Activated naive CD4-positive, alpha-beta T cell treated with anti-CD3 and anti-CD28 coated beads for 36 hours (primary cell): ENCODE measurements at places on chromosomes 16 and 17.

DNA sequence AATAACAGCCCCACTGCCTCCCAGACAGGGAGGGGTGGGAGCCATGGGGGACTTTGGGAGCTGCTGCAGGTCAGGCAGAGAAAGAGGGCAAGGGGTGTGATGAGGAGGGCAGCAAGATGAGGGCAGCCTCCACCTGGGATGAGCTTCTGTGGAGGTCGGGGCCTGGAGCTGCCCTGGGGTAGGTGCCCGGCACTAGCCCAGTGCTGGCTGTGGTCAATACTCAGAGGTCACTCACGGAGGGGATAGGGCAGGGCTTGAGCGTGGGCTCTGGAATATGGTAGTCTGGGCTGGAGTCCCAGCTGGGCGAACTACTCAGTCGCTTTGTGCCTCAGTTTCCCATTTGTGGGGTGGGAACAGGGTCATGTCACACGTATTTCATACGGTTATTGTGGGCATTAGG lies 169.0 kb downstream of the IRF8 start:
- no peak for DNase-seq

- DNase-seq: no peak
Measured at GRCh38 chr17:56978441-56979090, 635 bp downstream of the SCPEP1 start.

DNA sequence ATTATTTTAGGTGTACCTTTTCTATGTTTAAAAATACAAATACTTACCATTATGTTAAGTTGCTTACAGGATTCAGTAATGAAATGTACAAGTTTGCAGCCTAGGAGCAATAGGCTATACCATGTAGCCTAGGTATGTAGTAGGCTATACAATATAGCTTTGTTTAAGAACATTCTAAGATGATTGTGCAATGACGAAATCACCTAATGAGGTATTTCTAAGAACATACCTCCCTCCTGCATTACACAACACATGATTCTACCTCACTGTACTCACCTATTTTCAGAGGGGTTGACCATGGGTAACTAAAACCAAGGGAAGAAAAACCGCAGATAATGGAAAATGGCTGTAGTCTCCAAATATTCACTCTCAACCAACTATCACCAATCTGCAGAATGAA lies 35.3 kb upstream of the TBC1D3K start:
- DNase-seq: no peak

DNA sequence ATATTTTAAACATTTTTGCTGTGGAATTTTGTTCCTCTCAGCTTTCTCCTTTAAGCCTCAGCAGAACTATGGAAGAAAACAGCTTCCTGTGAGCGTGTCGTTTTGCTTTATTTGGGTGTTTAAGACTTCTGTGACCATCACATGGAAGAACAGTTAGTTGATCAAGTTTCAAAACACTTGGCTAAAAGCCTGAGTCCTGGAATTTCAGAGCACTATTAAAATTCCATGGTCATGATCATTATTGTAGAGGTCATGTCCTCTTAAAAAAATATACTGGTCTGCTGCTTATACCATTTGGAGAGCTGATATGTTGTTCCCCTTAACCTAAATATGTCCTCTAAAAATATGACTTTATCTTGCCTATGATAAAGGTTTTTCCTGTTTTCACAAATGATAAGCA lies 12.6 kb upstream of the CDR2 start:
- DNase-seq: no peak

GRCh38 chr16:84482001-84482891 lies 22.2 kb downstream of the MEAK7 start:
- DNase-seq: no peak

GRCh38 chr17:52982331-52982730 lies 823.8 kb upstream of the CA10 start:
- DNase-seq: no peak

DNA sequence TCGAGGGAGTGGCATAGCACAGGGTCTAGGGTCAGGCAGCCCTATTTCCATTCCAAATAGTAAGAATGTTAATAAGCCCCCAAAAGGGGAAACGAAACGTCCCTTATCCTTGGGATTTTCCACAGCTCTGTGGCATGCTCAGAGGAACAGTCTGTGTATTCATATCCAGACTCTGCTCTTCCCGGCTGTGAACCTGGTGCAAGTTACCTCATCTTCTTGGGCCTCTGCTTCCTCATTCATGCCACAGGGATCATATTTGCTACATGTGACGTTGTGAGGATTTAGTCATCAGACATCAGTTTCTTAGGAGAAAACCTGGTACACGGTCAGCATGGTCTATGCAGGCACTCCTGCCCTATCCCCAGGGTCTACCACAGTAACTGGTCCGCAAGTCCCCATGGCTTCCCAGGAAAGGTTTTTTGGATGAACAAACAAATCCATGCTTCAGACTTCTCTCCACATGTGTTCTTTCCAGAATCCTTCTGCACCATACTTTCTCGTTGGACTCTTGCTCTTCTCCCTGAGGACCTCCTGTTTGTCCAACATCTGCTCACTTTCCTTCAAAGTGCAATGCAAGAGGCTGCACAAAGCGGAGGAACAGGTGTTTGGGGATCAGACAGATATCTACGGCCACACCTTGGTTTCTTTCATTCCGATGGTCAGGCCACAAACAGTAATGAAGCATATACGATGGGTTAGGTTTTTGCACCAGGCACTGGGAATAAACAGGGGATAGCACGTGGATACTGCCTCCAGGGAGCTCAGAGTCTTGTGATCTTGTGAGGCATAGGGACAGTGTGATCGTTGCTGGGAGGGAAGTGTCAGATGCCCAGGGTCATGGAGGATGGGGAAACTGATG lies 17.7 kb downstream of the GLP2R start:
- no peak for DNase-seq

GRCh38 chr17:9521062-9521461 lies 54.6 kb downstream of the STX8 start:
- DNase-seq: no peak

GRCh38 chr16:76235025-76235424 lies 42.2 kb upstream of the CNTNAP4 start:
- DNase-seq: no peak

DNA sequence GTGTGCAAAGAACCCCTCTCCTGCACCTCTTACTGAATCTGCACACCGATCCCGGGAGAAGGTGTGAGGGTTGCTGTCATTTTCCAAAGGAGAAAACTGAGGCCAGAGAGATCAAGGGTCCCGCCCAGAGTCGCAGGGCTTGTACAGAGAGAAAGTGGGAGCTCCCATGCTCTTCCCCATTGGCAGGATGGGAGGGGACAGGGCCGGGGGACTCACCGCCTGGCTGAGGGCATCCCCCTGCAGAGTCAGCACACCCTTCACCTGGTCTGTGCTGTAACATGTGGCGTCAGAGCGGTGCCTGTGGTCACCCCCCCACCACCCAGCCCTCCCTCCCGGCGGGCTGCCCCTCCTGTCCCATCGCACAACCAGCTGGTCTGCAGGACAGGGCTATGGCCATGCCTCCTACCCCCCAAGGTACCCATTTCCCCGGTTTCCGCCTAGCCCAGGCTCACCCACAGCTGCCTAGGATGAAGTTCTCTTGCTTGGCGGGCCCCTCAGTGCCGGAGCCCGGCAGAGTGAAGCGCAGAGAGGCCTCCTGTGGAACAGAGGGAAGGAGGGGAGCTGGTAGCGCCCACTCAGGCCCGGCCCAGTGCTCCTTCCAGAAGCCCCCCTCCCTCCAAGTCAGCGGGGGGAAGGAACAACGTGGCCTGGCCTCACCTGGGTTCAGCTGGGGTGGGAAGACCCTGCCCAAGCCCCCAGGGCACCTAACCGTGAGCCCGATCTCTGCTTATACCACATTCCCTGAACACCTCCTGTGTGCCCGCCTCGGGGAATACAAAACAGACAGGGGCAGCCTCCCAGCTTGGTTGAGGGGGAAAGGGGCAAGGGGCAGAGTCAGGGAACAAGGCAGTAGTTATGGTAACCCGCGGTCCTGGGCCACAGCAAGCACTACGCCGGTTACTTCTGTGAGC lies 1.1 kb downstream of the ROGDI start:
- DNase-seq: no peak

DNA sequence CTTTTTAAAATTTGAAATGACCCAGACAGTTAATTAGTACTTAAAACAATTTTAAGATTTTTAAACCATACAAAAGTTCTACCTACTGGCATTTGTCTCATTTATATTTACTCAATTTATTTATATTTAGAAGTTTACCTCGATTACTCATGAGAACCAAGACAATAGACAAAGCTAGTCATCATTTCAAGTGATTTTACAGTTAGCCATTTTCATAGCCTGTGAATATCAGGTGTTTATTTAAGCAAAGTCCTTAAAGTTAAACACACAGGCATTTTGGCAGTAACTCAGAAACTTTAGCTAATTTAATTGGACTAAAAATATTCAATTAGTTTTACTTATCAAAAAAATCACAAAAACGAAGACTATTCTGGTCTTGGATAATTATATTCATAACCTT lies 101.6 kb upstream of the KIF2B start:
- DNase-seq: no peak

DNA sequence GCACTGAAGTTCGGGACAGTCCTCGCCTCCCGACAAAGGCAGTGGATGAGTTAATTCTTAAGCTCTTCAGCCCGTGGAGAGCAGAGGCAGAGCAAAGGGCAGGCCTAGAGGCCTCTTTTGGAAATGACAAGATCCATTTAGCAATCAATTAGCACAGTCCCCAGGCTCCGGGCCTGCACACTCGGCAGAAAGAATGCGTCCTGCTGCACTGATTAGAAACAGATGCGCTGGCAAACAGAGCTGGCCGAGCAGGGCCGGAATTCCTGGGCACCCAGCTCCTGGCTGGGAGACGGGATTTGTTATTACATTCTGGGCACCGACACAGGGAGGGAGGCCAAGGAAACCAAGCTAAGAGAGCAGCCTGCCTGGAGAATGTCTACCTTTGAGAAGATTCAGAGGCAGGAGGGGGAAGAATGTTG lies 162.9 kb downstream of the COPRS start:
- no peak for DNase-seq

- no peak for DNase-seq
Measured at GRCh38 chr16:26649381-26650045, 417.2 kb upstream of the C16orf82 start.

GRCh38 chr17:1323336-1323735 lies 43.9 kb downstream of the TRARG1 start:
- DNase-seq: no peak

DNA sequence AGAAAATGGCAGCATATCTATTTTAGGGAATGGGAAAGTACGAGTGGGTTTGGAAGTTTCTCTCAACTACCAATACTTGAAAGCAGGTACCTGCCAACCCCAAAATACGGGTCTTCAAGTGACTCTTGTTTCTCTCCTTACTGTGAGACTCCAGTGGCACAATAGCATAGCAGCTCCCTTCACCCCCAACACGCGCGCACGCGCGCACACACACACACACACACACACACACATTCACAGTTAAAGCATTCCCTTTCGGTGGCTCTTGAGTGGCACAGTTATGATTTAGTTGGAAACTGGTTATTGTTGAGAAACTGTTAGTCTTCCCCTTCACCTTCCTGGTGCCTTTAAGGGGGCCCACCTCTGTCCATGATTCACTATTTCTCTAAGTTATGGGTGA lies 30.0 kb upstream of the CCL2 start:
- DNase-seq: no peak

GRCh38 chr17:5464717-5465507 lies 3.9 kb downstream of the DHX33 start:
- DNase-seq: no peak

DNA sequence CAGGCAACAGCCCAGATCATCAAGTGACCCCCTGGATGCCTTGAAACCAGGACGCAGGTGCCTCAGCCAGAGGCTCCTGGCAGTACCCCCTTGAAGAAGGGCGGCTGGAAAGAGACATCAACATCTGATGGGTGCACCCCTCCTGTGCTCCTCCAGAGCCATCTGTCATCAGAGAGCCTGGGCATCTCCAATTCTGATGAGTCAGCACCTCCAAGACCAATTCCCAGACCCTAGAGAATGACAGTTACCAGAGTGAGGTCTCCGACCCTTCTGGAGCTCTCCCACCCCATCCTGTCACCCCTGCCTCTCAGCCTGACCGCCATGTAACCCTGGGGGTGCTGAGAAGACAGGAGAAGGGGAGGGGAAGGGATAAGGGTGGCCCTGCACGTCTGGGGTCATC lies 433.7 kb downstream of the SOX9 start:
- DNase-seq: no peak

DNA sequence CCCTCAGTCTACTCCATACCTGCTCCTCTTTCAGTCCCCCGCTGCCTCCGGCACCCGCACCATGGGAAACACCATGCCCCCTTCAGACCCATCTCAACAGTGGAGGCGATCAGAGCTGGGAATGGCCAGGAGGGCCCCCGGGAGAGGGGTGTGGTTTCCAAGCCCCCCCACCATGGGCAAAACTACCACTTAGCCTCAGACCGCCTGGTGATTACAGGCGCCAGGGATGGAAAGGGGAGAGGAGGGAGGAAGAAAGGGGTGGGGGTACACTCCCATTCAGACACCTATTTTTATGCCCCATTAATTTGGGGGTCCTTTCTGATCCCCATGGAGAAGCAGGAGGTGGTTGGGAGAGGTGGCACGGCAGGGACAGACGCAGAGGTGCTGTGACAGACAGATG lies at the start of gene C17orf114:
Gene C17orf114 (minus strand): TSS at position 101 of the 400 bp plus-strand sequence.
- no peak for DNase-seq

DNA sequence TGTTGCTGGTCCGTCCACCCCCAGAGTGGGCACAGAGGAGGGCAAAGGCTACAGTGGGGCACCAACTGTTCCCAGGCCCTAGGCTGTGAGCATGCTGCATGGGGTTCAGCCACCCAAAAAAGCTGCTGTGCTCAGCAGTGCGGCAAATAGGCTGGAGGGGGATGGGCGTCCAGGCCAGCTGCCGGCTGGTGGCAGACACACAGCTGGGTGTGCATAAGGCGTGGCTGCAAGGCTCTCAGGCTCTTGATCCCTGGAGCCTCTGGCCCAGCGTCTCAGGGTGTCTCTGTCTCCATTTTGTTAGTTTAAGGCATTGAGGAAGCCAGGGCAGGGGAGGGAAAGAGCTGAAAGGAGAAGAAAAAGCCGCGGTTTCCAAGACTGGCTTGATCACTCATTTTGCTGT lies 8.8 kb downstream of the RPL19 start:
- DNase-seq: peak; percentile 25

GRCh38 chr17:65190467-65191097 lies 53.4 kb downstream of the RGS9 start:
- DNase-seq: no peak
